ENCODE measurements at places on chromosomes 7 and 10.

- DNase-seq = no peak
These were observed 92.0 kb upstream of the CALN1 start for GRCh38 chr7:72504061-72504706.

DNA sequence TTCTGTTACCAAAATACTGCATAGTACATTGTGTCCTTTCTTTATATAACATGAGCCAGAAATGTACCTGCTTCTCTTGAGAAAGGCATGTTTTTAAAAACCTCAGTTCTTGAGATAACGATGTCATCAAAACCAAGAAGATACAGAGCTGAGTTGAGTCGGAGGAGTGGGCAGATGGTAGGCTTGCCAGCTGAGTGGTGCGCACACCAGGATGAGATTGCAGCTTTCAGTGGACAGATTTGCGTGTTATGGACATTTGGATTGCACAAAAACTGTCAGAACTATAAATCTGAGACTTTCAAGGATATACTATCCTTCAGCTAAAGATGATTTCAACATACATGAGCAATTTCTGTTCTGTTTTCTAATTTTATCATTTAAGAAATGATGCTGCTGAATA is 25.0 kb downstream of the PRKAR2B start:
- no peak for DNase-seq

- no peak for DNase-seq
These were observed 5.4 kb downstream of the CPVL start for GRCh38 chr7:29140873-29141468.

- DNase-seq = no peak
These were observed 36.3 kb downstream of the SUFU start for GRCh38 chr10:102540023-102540422.

- no peak for DNase-seq
These were observed 8.8 kb upstream of the RHOBTB1 start for GRCh38 chr10:60952846-60953220.

DNA sequence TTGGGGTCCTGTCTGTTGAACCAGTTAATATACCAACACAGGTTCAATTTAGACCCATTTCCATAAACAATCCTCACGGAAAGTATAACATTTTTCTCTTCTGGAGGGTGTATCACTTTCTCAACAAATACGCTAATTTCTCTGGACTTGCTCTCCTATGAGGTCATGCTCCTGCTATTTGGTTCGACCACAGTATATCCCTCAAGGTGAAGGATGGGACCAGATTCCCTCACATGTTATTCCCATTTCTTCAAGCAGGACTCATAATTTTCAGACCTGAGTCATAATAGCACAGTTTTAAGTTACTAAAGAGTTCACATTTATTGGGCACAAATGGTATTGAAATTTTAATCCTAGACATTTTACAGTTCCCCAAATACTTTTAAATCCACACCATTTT is 57.2 kb downstream of the ADAM12 start:
- no peak for DNase-seq

- no peak for DNase-seq
These were observed 33.8 kb downstream of the SNX8 start for GRCh38 chr7:2280424-2280823.

- peak; percentile 12 for DNase-seq
These were observed 759 bp downstream of the FGFBP3 start for GRCh38 chr10:91908337-91909116.

DNA sequence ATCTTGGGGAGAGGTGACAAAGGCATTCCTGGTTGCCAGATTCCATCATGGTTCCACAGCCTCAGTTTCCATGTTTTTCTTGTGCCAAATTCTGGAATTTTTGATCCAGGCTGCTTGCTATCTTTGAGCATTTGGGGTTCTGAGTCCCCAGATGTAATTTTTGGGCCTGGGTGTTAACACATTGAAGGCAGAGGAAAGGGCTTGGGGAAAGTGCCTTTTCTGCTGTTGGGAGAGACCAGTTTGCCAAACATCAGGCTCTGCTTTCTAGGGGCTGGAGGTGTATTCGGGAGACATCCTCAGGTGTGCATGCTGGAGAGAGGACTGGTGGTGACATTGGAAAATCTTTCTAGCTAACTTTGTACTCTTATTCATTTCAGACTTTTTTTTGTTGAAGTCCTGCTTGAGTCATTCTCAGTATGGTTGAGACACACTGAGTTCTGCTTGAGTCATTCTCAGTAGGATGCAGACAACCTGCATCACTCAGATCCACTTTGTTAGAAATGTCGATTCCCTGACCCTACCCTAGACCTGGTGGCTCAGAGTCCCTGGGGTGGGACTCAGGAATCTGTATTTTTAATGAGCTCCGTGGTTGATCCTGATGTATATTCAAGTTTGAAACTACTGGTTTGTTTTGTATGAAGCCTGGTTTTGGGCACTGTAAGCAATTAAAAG is 101.0 kb downstream of the LRMDA start:
- no peak for DNase-seq

- DNase-seq = no peak
These were observed 31.2 kb downstream of the P4HA1 start for GRCh38 chr10:73065441-73065840.

DNA sequence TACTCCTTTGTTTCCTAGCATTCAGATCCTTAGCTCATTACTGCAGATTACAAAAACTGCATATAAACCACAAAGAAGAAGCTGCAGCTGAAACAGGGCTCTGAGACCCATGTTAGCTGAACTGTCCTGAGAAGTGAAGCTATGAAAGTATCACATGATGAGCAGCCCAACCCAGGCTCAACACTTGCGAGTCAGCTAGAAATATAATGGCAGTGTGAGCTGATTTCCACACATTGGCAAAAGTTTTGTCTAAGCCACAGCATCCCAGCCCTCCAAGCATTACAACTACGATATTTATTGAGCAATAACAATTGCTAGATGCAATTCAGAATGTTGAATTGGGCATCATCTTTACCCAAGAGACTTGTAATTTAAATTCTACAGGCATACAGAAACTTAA is 34.5 kb upstream of the SKAP2 start:
- no peak for DNase-seq

- DNase-seq = no peak
These were observed 48.5 kb downstream of the RASGEF1A start for GRCh38 chr10:43218206-43218950.

- DNase-seq = no peak
These were observed 246.1 kb downstream of the AUTS2 start for GRCh38 chr7:69844264-69844868.

- DNase-seq = no peak
These were observed 58.8 kb downstream of the INSIG1 start for GRCh38 chr7:155356323-155357105.

DNA sequence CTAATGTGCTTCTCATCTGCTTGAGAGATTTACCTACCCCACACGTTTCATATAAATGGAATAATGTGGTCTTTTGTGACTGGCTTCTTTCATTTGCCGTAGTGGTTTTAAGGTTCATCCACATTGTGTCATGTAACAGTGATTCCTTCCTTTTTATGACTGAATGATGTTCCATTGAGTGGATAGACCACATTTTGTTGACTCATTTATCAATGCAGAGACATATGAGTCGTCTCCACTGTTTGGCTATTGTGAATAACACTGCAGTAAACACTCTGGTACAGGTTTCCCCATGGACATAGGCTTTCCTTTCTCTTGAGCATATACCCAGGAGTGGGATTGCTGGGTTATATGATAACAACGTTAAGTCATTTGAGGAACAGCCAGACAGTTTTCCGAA is 2.0 kb upstream of the AOC1 start:
- DNase-seq = no peak

- DNase-seq = no peak
These were observed 24.9 kb upstream of the AMPH start for GRCh38 chr7:38655833-38656774.

- DNase-seq = no peak
These were observed 224.4 kb downstream of the USP6NL start for GRCh38 chr10:11387044-11387443.

GRCh38 chr10:104650635-104651331 is 9.7 kb downstream of the SORCS3 start:
- DNase-seq = no peak

DNA sequence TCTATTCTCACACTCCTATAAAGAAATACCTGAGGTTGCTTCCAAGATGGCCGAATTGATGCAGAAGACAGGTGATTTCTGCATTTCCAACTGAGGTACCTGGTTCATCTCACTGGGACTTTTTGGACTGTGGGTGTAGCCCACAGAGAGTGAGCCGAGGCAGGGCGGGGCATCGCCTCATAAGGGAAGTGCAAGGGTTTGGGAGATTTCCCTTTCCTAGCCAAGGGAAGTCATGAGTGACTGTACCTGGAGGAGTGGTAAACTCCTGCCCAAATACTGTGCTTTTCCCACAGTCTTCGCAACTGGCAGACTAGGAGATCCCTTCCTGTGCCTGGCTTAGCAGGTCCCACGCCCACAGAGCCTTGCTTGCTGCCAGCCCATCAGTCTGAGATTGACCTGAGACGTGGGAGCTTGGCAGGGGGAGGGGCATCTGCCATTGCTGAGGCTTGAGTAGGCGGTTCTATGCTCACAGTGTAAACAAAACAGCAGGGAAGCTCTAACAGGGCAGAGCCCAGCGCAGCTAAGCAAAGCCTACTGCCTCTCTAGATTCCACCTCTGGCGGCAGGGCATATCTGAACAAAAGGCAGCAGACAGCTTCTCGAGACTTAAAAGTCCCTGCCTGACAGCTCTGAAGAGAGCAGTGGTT is 152.2 kb downstream of the ARL4A start:
- no peak for DNase-seq

- DNase-seq = peak; percentile 18
These were observed 1.9 kb downstream of the VWDE start for GRCh38 chr7:12401538-12402364.

DNA sequence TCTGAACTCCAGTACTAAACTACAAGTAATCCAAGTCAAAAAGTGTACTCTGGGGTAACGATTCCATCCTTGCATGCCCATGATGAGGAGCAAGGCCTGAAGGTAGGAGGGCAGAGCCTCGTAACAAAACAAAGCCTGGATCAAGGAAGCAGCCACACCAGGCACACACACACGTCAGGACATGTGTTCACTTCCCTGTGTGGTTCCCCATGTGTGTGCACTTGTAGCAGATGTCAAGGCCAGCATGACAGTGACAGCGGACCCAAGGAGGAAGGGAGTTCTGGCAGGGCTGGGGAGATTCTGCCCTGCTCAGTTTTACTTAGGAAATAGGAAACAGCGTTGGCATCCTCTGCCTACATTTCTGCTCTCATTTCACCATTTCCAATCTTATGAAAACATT is 92.8 kb downstream of the ALOX5 start:
- no peak for DNase-seq

DNA sequence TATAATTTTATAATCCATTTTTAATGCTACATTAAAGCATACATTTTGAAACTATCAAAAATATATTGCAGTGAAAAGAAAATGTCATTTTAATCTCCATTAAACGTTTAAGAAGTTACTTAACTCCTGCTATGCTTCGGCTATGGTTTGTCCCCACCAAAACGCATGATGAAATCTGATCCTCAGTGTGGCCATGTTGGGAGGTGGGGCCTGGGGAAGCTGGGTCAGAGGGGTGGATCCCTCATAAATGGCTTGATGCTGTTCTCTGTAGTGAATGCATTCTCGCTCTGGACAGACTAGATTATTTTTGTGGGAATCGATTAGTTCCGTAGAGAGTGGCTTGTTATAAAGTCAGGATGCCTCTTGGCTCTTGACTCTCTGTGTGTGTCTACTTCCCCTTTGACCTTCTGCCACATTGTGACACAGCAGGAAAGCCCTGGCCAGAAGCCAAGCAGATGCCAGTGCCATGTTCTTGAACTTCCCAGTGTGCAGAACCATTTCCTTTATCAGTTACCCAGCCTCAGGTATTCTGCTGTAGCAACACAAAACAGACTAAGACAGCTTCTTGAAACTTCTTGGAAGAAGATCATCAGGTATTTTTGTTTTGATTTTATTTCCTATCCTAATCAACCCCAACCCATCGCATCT is 77.8 kb downstream of the TCERG1L start:
- no peak for DNase-seq

GRCh38 chr10:45152726-45153125 is 152.0 kb downstream of the ZNF22 start:
- DNase-seq = no peak

DNA sequence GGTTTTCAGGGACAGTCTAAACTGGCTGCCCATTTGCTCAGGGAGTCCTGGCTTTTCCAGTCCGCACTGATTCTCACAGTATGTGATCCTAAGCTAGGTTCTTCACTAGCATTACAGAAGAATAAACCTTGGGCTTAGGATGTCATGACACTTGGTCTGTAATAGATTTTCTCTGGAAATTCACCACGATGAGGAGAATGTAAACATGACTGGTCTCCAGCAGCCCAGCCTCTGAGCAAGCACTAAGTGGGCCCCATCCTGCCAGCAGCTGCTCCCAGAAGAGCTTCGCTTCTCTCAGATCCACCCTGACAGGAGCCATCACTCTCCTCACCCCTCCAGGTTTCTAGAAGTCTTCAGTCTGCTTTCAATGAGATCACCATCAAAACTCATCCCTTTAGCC is 103.7 kb upstream of the ZPBP start:
- no peak for DNase-seq

- no peak for DNase-seq
These were observed at the start of gene C10orf67 for GRCh38 chr10:23344241-23344841. Gene C10orf67 (minus strand): TSS chr10:23344797. CDS start chr10:23344774, 23 bp downstream.

DNA sequence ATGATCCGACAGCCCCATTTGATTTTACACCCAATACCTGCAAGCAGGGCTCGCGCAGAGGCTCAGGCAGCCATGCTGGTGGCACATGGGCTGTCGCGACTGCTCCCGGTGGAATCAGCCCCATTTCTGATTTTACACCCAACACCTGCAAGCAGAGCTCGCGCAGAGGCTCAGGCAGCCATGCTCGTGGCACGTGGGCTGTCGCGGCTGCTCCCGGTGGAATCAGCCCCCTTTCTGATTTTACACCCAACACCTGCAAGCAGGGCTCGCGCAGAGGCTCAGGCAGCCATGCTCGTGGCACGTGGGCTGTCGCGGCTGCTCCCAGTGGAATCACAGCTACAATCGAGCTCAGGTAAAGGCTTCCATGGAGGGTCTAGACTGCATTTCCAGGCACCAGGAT is 244.1 kb downstream of the PTPRN2 start:
- DNase-seq = no peak

GRCh38 chr7:149686011-149686410 is 87.4 kb downstream of the ZNF467 start:
- no peak for DNase-seq

DNA sequence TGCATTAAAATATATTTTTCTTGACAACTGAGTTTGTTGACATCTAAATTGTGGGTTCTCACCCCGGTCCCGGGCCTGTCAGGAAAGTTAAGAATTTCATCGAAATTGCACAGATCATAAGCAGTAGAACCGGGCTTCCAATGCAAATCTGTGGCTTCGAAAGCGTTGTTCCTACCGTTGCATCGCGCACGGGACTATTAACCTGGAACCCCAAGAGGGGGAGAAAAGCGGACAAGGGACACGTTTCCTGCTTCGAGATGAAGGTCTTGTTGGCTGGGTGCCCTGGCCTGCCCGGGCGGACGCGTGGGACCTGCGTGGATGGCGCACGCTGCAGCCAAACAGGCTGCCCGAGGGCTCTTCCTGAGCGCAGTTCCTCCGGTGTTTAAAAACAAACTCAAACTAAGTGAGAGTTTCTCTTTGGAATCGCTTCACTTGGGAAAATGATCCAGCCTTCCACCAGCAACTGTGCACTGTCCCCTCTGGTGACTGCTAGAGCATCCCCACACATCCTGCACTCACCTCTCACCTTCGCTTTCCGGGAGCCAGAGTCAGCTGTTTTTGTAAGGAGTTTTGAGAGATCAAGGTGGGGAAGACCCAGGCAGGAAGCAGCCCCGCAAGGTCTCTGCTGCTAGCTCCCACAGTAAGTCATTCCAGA is 5.1 kb upstream of the TBX20 start:
- DNase-seq = no peak

- DNase-seq = no peak
These were observed 109.3 kb upstream of the ARID5B start for GRCh38 chr10:61792097-61792716.

All from NCI-H2029 treated with DMSO at 0.1 percent for 48 hours (cell line).